ENCODE measurements at places on chromosomes 11 and 22. TPM values are rescaled to one million over a fixed set of nuclear protein-coding genes. Genes with fewer than 3 reads are reported as not detected.

Gene PLA2G3
- total RNA-seq = not detected

Gene KRTAP5-1
- total RNA-seq = not detected

Gene DCHS1
- 10.7 TPM for total RNA-seq

Gene PTPRCAP
- total RNA-seq = 1.7 TPM

Gene SLC37A2
- 4.2 TPM for total RNA-seq

Gene TMPRSS5
- total RNA-seq = 0.38 TPM

Gene C11orf16
- total RNA-seq = not detected

Gene CD44
- total RNA-seq = 19.9 TPM

Gene OVOL1
- not detected for total RNA-seq

Gene VPS26B
- 39.5 TPM for total RNA-seq

Gene MS4A3
- not detected for total RNA-seq

Gene SCGB1C1
- not detected for total RNA-seq

Gene PANX2
- total RNA-seq = 0.43 TPM

Gene CDKN1C
- total RNA-seq = 40.0 TPM

Gene MPPED2
- total RNA-seq = 9.7 TPM

Gene FAM83F
- total RNA-seq = 6.1 TPM

Gene DEUP1
- not detected for total RNA-seq

Gene EFCAB6
- total RNA-seq = 1.2 TPM

Gene MS4A2
- 0.95 TPM for total RNA-seq

Gene ZP1
- total RNA-seq = 0.14 TPM

Gene NFAM1
- 2.9 TPM for total RNA-seq

Gene OR10D3
- not detected for total RNA-seq

Gene DAGLA
- 4.3 TPM for total RNA-seq

Gene NLRP6
- 0.14 TPM for total RNA-seq

Gene OR51E1
- 1.9 TPM for total RNA-seq

Gene ASRGL1
- total RNA-seq = 4.7 TPM

Gene PARVG
- total RNA-seq = 3.1 TPM

Gene C1QTNF4
- 0.24 TPM for total RNA-seq

Gene ZNF195
- 9.1 TPM for total RNA-seq

Data from Right ventricle myocardium inferior (tissue), 1 donor.